RWPE1 (cell line): ENCODE measurements at places on chromosomes 2 and 18.

- no peak for DNase-seq
Observed at GRCh38 chr2:28586867-28587266, 91.0 kb downstream of the PLB1 start.

DNA sequence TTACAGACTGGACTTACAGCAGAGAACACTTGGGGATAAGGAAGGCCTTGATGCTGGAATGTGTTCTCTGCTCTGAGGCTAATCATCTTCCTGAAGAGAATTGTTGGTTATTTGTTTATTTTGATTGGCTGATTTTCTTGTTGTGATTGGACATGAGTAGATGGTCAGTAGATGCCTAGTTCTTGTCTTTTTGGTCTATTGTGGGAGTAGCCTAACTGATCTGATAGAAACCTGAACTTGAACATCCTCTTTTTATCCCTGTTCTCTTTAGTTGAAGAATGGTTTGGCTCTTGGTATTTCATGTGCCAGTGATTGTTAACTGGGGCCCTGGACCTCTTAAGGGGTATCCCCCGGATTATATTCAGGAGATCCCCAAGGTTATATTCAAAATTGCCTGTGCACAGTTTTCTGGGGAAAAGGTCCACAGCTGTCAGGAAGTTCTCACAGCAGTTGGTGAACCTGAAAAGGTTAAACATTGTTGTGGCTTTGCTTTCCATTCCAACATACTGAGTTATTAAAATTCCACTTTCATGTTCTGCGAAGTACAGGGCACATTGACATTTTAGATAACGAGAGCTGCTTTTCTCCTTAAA is 13.6 kb downstream of the TWSG1 start:
- no peak for DNase-seq

GRCh38 chr18:62585274-62586150 is 62.7 kb downstream of the ZCCHC2 start:
- no peak for DNase-seq

GRCh38 chr18:22026362-22026761 is 143.0 kb upstream of the GATA6 start:
- no peak for DNase-seq

DNA sequence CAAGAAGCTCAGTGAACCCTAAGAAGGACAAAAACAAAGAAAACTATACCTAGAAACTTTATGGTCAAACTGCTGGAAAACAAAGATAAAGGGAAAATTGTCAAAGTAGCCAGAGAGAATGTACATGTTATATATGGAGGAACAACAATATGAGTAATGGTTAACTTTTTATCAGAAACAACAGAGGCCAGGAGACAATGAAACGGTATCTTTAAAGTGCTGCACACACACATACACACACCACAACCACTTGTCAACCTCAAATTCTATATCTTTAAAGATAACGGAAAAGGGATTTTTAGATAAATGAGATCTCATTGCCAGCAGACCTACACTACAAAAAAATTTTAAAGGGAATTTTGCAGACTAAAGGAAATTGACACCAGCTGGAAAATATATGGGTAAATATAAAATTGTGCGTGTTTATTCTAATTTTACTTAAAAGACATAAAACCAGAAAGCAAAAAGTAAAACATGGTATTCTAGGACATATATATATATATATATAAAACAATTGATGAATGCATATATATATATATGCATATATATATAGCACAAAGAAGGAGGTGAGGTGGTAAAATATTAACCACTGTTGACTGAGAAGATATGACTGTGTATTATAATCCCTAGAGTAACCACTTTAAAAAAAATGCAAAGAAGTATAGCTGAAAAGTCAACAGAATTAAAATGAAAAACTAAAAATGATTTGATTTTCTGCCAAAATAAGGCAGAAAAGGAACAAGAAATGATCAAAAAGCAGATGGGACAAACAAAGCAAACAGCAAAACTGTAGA is 172.0 kb downstream of the SRBD1 start:
- no peak for DNase-seq

- DNase-seq, result peak; percentile 23
Observed at GRCh38 chr2:227033471-227034148, 130.4 kb downstream of the COL4A4 start.

DNA sequence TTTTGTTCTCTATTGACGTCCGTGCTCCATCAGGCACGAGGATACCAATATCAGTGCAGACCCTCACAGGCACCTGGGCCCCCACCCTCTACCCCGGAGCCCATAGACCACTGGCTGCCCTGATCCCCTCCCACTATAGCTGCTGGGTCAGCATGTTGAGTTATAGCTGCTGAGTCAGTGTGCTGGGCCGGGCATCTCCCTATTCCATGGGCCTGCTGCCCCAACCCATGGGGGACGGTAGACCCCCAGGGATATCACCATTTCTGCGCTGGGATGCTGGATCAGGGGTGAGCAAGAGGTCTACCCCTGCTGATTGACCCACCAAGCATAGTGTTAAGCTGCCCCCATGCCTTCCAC is 100.1 kb upstream of the ST3GAL5 start:
- no peak for DNase-seq

DNA sequence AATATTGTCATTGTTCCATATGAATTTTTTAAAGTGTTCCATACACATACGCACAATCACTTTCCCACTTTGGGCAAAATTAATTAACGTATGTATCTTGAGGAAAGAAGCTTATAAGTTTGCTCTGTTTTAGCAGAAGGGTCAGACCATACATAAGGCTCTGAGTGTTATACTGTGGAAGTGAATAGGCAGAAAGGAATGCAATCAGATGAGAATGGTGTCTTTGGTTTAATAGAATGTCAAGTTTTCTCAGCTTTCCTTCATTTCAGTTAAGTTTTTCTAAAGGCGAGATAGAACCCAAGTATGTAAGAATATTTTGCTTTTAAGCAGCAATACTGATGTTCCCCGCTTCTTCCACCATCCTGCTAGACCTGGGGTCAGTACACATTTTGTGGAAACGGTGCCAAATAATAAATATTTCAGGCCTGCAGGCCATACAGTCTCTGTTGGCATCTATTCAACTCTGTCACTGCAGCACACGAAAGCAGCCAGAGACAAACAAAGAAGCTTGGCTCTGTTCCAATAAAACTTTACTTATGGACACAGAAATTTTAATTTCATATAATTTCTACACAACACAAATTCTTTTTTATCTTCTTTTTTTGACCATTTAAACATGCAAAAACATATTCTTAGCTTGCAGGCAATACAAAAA is 100.6 kb downstream of the UPP2 start:
- peak; percentile 45 for DNase-seq
